Heart right ventricle (tissue), 16 donors: ENCODE measurements at places on chromosomes 2 and 18.
A peak's percentile ranks its signal among the peaks of the same experiment; 100 is the strongest.

- no peak for DNase-seq
- H3K4me3 ChIP-seq: no peak overlapping the region
- H3K4me1 ChIP-seq: peaks cover 10% of the 10 kb centered on the region
- H3K27me3 ChIP-seq: no peaks in the 10 kb centered on the region
- no peak overlapping the region for H3K27ac ChIP-seq
Observed at GRCh38 chr2:196130039-196130825, 41.1 kb downstream of the STK17B start.

DNA sequence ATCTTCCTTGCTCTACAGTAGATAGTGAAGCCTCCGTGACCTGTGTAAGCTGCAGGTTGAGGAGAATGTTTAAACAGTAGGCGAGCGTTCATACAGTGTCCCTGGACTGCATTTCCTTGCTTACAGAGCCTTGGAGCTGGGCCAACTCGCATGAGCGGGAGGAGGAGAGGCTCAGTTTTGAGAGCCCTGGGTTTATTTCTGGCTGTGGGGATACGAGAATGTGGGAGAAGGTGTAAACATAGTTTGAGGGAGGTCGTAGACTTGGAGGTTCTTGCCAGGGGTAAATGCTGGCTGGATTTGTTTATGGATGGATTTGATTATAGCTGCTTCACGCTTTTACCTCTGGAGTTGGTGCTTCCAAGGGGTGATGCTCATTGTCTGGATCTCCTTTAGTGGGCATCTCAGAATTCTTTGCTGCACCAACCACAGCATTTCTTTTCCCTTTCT, 20.8 kb downstream of the CRIM1 start:
- H3K4me3 ChIP-seq: no peak overlapping the region
- H3K27me3 ChIP-seq: no peaks in the 10 kb centered on the region
- no peak overlapping the region for H3K27ac ChIP-seq

GRCh38 chr2:218623366-218623705, 15.6 kb downstream of the PLCD4 start:
- DNase-seq: no peak
- H3K4me1 ChIP-seq: no peaks in the 10 kb centered on the region
- H3K36me3 ChIP-seq: no peaks in the 10 kb centered on the region
- no peak overlapping the region for H3K4me3 ChIP-seq
- H3K27ac ChIP-seq: no peak overlapping the region
- H3K27me3 ChIP-seq: no peaks in the 10 kb centered on the region

GRCh38 chr2:74573747-74574562, 19.4 kb downstream of the DOK1 start:
- no peaks in the 10 kb centered on the region for H3K36me3 ChIP-seq
- H3K4me1 ChIP-seq: no peaks in the 10 kb centered on the region
- peak overlapping the region; percentile 33 for H3K27ac ChIP-seq
- no peak overlapping the region for H3K4me3 ChIP-seq
- no peaks in the 10 kb centered on the region for H3K27me3 ChIP-seq

DNA sequence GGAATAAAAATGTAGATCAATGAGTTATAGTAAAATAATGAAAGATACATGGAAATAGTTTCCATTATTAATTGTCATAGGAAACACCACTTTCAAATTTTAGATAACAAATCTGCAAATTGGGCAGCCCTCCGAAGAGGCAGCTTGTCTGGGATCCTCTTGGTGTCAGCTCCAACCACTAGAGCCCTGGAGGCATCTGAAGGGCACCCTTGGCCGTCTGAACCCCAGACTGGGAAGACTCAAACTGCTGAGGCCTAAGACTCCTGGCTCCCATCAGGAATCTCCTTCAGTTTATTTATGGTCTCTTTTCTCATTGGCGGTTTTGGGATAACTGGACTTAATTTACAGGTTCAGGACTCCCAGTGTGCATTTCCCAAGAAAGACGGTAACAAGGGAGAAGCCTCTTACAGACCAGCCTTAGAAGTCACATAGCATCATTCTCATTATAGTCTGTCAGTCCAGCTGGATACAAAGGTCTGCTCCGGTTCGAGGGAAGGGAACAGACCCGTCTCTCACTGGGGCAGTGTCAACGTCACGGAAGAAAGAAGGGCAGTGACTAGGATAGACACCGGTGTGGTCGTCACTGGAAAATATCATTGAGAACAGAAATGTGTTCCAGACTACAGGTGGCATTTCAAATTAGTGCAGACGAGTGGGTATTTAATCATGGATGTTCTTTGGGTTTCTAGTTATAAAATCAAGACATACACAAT, 390.7 kb upstream of the NETO1 start:
- H3K4me3 ChIP-seq: no peak overlapping the region
- no peak overlapping the region for H3K27ac ChIP-seq
- H3K27me3 ChIP-seq: no peaks in the 10 kb centered on the region
- DNase-seq: no peak
- H3K36me3 ChIP-seq: no peaks in the 10 kb centered on the region

DNA sequence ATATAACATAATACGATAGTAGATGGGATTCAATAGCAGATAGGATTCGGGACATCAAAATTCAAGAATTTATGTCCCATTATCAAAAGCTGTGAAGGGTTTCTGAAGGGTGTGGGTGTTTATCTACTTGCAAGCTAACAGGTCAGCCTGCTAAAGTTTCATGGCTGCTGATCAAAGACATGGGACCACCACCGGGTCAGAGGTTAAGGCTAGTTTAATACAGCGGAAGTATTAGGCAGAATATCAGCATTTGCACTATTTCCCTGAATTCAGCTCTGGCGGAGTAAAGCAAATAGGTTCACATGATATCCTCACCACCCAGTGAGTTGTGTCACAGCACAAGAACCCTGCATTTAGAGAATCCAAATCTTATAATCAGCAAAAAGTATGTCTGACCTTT, 82.5 kb downstream of the DSEL start:
- no peak overlapping the region for H3K4me3 ChIP-seq
- no peak for DNase-seq
- no peaks in the 10 kb centered on the region for H3K4me1 ChIP-seq

DNA sequence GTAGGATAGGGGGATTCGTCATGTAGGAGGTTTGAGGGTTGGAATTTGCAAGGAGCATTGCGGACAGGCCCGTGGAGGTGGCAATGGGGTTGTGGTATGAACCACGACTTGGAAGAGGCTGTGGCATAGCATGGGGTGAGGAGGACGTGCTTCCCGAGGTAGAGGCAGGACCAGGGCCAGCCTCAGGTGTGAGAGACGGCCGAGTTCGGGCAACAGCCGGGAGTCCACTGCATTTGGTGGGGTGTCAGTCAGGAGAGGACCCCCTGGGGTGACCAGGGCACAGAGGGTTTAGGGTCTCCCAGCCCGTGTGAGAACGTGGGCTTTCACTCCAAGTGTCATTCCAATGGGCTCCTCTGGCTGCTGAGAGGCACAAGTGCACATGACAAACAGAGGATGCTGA, 339.0 kb downstream of the EIPR1 start:
- H3K36me3 ChIP-seq: no peaks in the 10 kb centered on the region
- H3K27ac ChIP-seq: no peak overlapping the region
- no peaks in the 10 kb centered on the region for H3K27me3 ChIP-seq
- no peak overlapping the region for H3K4me3 ChIP-seq
- H3K4me1 ChIP-seq: no peaks in the 10 kb centered on the region

GRCh38 chr2:24543252-24543651, 52.2 kb downstream of the NCOA1 start:
- no peaks in the 10 kb centered on the region for H3K27me3 ChIP-seq
- H3K36me3 ChIP-seq: no peaks in the 10 kb centered on the region
- DNase-seq: no peak
- H3K4me1 ChIP-seq: peaks cover 14% of the 10 kb centered on the region

- H3K27ac ChIP-seq: no peak overlapping the region
- no peaks in the 10 kb centered on the region for H3K36me3 ChIP-seq
- DNase-seq: no peak
- H3K4me3 ChIP-seq: no peak overlapping the region
- H3K4me1 ChIP-seq: peaks cover 62% of the 10 kb centered on the region
Observed at GRCh38 chr2:121485039-121485438, 45.6 kb upstream of the RNU4ATAC start.

GRCh38 chr2:107801498-107801897, 25.2 kb upstream of the RGPD4 start:
- no peak for DNase-seq
- H3K4me1 ChIP-seq: no peaks in the 10 kb centered on the region
- H3K27me3 ChIP-seq: no peaks in the 10 kb centered on the region
- H3K36me3 ChIP-seq: no peaks in the 10 kb centered on the region

GRCh38 chr2:37683921-37684780, 12.7 kb upstream of the CDC42EP3 start:
- no peak overlapping the region for H3K4me3 ChIP-seq
- no peaks in the 10 kb centered on the region for H3K36me3 ChIP-seq
- DNase-seq: no peak
- H3K4me1 ChIP-seq: no peaks in the 10 kb centered on the region

GRCh38 chr2:21191535-21191934, 67.8 kb downstream of the TDRD15 start:
- H3K4me3 ChIP-seq: no peak overlapping the region
- H3K27ac ChIP-seq: no peak overlapping the region
- H3K36me3 ChIP-seq: no peaks in the 10 kb centered on the region
